ENCODE measurements at places on chromosomes 13 and 19. TPM values are rescaled to one million over a fixed set of nuclear protein-coding genes. Genes with fewer than 3 reads are reported as not detected.

DNA sequence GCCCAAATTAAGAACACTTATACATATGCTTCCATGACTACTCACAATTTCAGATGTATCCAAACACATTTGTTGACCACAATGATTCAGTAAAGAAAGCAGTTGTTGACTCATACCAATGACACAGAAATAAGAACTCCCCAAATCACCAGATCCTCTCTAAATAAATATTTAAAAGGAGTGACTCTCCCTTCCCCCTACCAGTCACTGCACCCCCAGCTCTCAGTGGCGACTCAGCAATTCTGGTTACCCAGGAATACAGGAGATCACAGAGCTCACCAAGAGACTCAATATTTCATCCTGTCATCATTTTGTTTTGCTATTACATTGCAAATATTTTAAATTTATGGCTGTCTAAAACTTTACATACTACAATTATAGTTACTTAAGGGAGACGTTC is 131.5 kb downstream of the RGCC start:
- DNase-seq: no peak

- no peak for DNase-seq
These were observed 138.5 kb downstream of the ZAR1L start for GRCh38 chr13:32176696-32177095.

- DNase-seq: no peak
These were observed 32.1 kb downstream of the LYL1 start for GRCh38 chr19:13070425-13071140.

DNA sequence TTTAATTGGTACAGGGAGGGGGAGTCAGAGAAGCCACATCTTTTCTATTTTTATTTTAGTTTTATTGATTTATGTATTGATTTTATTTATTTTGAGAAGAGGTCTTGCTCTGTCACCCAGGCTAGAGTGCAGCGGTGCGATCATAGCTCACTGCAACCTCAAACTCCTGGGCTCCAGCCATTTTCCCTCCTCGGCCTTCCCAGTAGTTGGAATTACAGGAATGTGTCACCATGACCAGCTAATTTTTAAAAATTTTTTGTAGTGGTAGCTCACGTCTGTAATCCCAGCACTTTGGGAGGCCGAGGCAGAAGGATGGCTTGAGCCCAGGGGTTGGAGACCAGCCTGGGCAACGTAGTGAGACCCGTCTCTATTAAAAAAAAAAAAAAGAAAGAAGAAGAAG is 4.1 kb downstream of the IL27RA start:
- no peak for DNase-seq

DNA sequence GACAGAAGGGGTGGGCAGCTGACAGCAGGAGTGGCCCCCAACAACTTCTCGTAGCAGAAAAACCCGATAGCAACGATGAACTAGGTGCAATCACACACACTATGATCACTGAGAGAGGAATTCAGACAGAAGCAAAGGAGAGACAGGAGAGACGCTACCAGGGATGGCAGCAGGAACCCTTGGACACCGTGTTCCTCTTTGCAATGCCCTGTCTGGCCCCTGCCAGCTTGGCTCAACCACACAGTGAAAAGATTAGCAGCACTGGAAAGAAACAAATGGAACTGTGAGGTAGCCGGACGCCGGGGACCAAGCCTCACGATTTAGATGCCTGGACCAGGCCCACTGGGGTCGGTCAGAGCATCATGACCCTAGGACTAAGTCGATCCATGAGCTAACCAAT is 23.6 kb downstream of the DCAF15 start:
- DNase-seq: no peak

C19orf33 gene
- total RNA-seq: 1.2 TPM

HIPK4 gene
- total RNA-seq: 0.19 TPM

GFY gene
- total RNA-seq: not detected
